ENCODE measurements at places on chromosomes 2 and 18.

DNA sequence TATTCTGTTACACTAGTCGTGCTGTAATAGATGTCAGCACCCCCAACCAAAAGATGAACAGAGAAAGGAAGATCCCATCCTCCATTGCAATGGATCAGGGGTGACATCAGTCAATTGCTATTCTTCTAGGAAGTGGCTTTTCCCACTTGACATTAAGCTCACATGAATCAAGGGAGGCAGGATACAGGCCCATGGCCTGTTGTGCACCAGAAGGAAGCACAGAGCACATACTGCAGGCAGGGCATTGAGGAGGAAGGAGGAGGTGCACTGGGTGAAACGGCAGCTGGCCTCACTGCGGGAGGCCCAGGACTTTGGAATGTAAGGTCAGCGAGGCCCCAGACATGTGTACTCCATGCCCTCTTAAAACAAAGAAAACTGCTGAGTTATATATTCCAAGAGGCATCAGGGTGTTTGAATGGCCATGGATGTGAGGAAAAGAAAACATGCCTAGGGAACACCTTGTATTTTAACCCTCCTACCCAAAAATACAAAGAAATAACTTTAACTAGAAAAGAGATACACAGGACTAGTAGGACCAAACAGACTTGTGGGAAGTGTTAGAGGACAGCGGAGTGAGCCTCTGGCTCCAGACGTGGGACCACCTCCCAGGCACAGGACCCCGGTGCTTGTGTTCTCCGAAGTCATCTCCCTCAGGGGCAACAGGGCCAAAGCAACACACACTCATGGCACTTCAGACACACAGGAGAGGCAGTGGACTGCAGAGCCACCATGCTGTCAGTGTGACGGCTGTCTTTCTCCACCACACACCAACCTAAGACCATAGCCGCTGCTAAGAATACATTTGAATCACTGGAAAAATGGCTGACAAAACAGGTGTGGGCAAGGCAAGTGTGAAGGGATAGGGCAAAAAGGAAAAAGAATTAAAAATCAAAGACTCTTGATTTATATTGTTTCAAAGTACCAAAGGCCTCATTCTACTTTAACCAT, 51.4 kb upstream of the RIOK3 start:
- no peak for DNase-seq

GRCh38 chr2:217290467-217290866, 430.6 kb upstream of the TNP1 start:
- no peak for DNase-seq

- DNase-seq: no peak
These were observed 4.5 kb upstream of the CRYBA2 start for GRCh38 chr2:218997731-218998130.

DNA sequence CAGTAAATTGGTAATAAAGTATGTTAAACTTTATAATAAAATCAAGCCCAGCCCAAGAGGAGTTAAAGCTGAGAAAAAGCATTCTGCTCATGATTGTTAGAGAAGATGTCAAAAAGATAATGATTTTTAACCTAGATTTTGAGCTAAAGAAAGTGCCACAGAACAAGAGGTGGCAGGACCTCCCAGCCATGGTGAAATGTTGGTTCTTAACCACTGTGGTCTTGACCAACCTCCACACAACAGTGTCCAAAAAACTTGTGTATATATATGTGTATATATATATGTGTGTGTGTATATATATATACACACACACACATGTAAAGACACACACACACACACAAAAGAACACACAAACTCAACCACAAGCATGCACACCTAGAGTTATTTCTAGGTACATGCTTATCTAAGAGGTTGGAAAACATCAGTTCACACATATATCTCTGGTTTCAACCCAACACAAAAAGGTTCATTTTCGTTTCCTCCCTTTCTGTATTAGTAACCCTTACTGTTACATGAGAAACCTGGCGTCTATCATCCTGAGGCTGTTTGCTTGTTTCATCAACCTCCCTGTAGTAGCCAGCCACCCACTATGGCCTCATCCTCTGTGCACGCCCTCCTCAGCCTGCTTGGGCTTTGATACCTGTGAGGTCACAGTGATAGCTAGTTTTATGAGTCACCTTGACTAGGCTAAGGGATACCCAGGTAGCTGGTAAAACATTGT, 631.8 kb upstream of the ID2 start:
- DNase-seq: peak; percentile 20

- no peak for DNase-seq
These were observed 356.3 kb downstream of the PARD3B start for GRCh38 chr2:204901591-204901990.

- no peak for DNase-seq
These were observed 578.6 kb upstream of the CHAC2 start for GRCh38 chr2:53188851-53189510.

DNA sequence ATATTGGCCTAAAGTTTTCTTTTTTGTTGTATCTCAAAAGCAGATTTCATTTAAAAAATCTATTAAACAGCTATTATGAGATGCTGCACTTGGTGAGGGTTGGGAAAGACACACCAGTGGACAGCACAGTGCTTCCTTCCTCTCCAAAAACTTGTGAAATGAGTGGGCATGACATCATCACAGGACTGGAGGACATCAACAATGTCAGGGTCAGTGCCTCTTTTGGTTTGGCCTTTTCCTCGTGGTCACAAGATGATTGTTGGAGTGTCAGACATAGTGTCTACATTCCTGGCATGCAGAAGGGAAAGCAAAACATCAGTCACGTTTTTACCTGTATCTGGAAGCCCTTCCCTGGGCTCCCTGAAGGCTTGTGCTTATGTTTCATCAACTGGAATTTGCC, 49.6 kb downstream of the IL1R2 start:
- DNase-seq: no peak

Measured in activated CD8-positive, alpha-beta memory T cell treated with anti-CD3 and anti-CD28 coated beads for 48 hours (primary cell).